ENCODE measurements at places on chromosomes 2 and 18. TPM values are rescaled to one million over a fixed set of nuclear protein-coding genes. Genes with fewer than 3 reads are reported as not detected.

GRCh38 chr2:237097911-237098702, 12.4 kb downstream of the COPS8 start:
- no peak overlapping the region for H3K4me3 ChIP-seq
- no peaks in the 10 kb centered on the region for H3K27me3 ChIP-seq
- peaks cover 88% of the 10 kb centered on the region for H3K36me3 ChIP-seq

The GATA6 gene
- total RNA-seq = 3.5 TPM

GRCh38 chr2:202705446-202706020, 70.8 kb downstream of the FAM117B start:
- no peak overlapping the region for H3K27ac ChIP-seq
- no peaks in the 10 kb centered on the region for H3K36me3 ChIP-seq
- DNase-seq = no peak
- H3K4me1 ChIP-seq = no peaks in the 10 kb centered on the region
- H3K27me3 ChIP-seq = no peaks in the 10 kb centered on the region
- no peak overlapping the region for H3K4me3 ChIP-seq

The DYSF gene
- total RNA-seq = 49.6 TPM

GRCh38 chr2:236618370-236618769, 48.7 kb downstream of the ACKR3 start:
- H3K4me1 ChIP-seq = no peaks in the 10 kb centered on the region
- DNase-seq = no peak
- H3K27me3 ChIP-seq = no peaks in the 10 kb centered on the region

- H3K4me3 ChIP-seq = no peak overlapping the region
- no peaks in the 10 kb centered on the region for H3K4me1 ChIP-seq
- no peaks in the 10 kb centered on the region for H3K36me3 ChIP-seq
- H3K27ac ChIP-seq = no peak overlapping the region
Measured at GRCh38 chr18:74876630-74877243, 279.1 kb downstream of the ZNF407 start.

DNA sequence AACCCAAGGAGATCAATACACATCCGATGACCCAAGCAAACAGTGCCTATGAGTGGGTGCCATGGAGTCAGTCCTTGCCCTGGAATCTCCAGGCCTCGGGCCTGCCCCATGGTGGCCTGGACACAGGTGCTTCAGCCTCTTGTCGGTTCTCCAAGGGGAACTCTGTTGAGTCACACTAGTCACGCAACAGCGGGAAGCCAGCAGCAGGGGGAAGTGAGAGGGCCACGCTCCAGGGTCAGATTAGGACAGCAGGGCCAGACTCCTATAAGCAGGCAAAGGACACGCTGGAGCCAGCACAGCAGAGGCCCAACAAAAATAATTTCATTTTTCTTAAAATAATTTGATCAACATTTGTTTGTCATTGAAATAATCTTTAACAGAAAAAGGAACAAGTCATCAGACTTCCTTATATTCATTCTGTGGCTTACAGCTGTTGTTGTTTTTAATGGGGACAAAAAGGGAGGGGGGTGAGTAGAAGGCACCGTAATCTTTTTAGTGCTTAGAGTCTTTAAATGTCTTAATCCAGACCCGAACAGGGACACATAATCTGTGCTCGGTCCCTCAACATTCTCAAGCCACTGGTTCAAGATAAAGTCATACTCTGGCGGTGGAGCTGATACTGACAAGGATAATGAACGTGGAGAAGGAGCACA, 16.4 kb upstream of the ARMC9 start:
- no peaks in the 10 kb centered on the region for H3K36me3 ChIP-seq
- no peaks in the 10 kb centered on the region for H3K27me3 ChIP-seq
- H3K4me3 ChIP-seq = no peak overlapping the region
- H3K4me1 ChIP-seq = no peaks in the 10 kb centered on the region
- peak overlapping the region; percentile 1 for H3K27ac ChIP-seq
- peak; percentile 81 for DNase-seq

- H3K4me3 ChIP-seq = no peak overlapping the region
- peaks cover 29% of the 10 kb centered on the region for H3K36me3 ChIP-seq
- H3K4me1 ChIP-seq = no peaks in the 10 kb centered on the region
- H3K27me3 ChIP-seq = no peaks in the 10 kb centered on the region
Measured at GRCh38 chr18:8381821-8382459, 227.3 kb upstream of the RAB12 start.

GRCh38 chr2:55590810-55591440, 26.5 kb downstream of the PPP4R3B start:
- no peak for DNase-seq
- H3K4me3 ChIP-seq = no peak overlapping the region
- no peak overlapping the region for H3K27ac ChIP-seq
- no peaks in the 10 kb centered on the region for H3K27me3 ChIP-seq
- H3K4me1 ChIP-seq = no peaks in the 10 kb centered on the region

DNA sequence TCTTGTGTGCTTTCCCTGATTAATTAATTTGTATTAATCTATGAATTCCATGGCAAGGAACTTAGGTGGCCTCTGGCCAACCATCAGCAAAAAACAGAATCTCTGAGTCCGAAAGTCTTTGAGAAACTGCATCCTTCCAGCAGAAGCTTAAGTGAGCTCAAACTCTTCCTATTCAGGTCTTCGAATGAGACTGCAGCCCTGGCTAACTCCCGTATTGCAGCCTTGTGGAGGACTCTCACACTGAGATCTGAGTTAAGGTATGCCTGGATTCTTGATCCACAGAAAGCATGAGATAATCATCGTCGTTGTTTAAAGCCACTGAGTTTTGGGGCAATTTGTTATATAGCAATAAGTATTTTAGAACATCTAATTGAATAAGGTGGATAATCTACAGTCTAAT, 1143.9 kb upstream of the NXPH2 start:
- no peaks in the 10 kb centered on the region for H3K36me3 ChIP-seq
- DNase-seq = no peak
- H3K4me1 ChIP-seq = no peaks in the 10 kb centered on the region
- H3K4me3 ChIP-seq = no peak overlapping the region
- no peaks in the 10 kb centered on the region for H3K27me3 ChIP-seq
- H3K27ac ChIP-seq = no peak overlapping the region

DNA sequence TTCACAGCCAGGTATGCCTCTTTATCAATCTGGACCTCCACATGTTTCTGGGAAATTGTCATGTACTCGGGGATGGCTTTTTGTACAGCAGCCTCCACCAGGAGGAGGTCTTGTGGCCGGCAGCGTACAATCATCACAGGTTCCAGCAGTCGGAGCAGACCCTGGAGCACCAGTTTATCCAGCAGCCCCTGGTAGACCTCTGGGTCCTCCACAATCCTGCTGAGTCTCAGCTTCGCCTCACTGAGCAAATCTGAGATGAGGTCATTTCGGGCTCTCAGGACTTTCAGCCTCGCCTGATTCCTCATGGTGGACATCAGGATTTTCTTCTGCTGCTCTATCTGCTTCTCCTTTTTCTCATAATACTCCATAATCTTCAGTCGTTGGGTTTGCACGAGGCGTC, 32.8 kb downstream of the TMEM247 start:
- H3K4me1 ChIP-seq = no peaks in the 10 kb centered on the region
- no peak overlapping the region for H3K4me3 ChIP-seq
- no peak overlapping the region for H3K27ac ChIP-seq
- no peaks in the 10 kb centered on the region for H3K27me3 ChIP-seq

DNA sequence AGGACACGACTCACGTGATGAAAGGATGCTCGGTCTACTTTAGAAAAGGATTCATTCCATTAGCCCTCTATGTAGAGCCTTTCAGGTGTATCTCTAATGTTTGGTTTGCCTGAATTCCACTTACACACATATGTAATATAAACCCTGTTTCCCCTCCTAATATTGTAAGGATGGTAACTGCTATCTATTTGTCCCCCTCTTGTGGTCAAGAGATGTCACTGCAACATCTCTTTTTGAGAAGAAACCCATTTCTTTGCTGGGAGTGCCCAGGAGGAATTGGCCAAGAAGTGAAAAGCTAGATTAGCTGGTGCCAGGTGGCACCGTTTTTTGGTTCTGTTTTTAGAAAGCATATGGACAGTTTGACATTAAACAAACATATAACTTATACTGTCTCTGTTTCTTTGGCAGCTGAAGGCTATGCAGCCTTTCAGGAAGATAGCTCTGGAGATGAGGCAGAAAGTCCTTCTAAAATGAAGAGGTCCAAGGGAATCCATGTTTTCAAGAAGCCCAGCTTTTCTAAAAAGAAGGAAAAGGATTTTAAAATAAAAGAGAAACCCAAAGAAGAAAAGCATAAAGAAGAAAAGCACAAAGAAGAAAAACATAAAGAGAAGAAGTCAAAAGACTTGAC, 41.2 kb downstream of the RALBP1 start:
- H3K27ac ChIP-seq = no peak overlapping the region
- H3K4me1 ChIP-seq = peaks cover 31% of the 10 kb centered on the region
- no peak for DNase-seq
- no peak overlapping the region for H3K4me3 ChIP-seq
- no peaks in the 10 kb centered on the region for H3K27me3 ChIP-seq

- H3K4me1 ChIP-seq = no peaks in the 10 kb centered on the region
- no peak overlapping the region for H3K4me3 ChIP-seq
- H3K27ac ChIP-seq = no peak overlapping the region
- H3K27me3 ChIP-seq = no peaks in the 10 kb centered on the region
- no peak for DNase-seq
Measured at GRCh38 chr2:157433394-157433793, 10.5 kb downstream of the CYTIP start.

DNA sequence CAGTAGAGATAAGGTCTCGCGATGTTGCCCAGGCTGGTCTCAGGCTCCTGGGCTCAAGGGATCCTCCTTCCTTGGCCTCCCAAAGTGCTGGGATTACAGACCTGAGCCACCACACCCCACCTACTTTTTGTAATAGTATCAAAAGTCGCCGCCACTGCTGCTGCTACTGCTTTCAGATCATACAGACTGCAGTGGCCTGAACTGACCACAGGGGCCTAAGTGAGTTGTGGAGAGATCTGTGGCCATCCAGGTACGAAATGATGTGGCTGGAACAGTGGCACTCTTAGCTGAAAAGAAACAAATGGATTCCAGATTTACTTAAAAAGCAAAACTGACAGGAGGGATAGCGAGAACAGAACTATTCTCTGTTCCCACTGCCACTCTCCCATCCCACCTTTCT, 32.9 kb upstream of the POMC start:
- H3K4me3 ChIP-seq = no peak overlapping the region
- H3K27me3 ChIP-seq = no peaks in the 10 kb centered on the region
- H3K36me3 ChIP-seq = no peaks in the 10 kb centered on the region
- no peaks in the 10 kb centered on the region for H3K4me1 ChIP-seq
- no peak for DNase-seq

- peak; percentile 14 for DNase-seq
- no peaks in the 10 kb centered on the region for H3K4me1 ChIP-seq
- no peaks in the 10 kb centered on the region for H3K36me3 ChIP-seq
- no peak overlapping the region for H3K4me3 ChIP-seq
- no peak overlapping the region for H3K27ac ChIP-seq
Measured at GRCh38 chr2:233831861-233832260, 22.5 kb downstream of the HJURP start.

DNA sequence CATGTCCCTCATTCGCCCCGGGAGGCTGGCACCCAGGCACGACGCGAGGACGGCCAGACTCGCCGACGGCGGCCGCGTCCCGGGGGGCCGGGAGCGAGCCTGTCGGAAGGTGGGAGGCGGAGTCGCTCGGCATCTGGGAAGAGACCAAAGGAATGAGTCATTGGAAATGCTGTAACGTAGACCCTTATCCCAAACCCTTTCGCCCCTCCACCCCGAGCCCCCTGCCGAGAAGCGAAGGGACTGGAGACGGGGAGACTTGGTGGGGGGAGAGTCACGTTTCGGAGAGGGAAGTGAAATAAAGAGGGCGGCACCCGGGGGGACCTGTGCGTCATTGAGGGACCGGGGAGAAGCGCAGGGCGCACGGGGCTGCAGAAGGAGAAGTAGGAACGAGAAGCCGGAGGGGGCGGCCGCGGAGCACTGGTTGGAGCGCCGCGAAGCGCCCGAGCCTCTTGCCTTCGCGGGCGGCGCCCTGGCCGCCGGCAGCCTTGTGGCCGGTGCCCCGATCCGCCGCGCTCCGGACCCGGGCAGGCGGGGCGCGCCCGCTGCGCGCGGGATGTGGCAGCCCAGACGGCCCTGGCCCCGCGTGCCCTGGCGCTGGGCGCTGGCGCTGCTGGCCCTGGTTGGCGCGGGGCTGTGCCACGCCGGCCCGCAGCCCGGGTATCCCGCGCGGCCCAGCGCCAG, at the start of gene EMILIN2:
EMILIN2 (plus strand) TSS at position 371 of the 681 bp plus-strand sequence; CDS start at position 554, 183 bp downstream.
- peaks cover 14% of the 10 kb centered on the region for H3K27me3 ChIP-seq
- no peaks in the 10 kb centered on the region for H3K36me3 ChIP-seq
- peaks cover 21% of the 10 kb centered on the region for H3K4me1 ChIP-seq
- H3K4me3 ChIP-seq = peak within 1 kb of the TSS; percentile 36

The ECEL1 gene
- total RNA-seq = 6.1 TPM

GRCh38 chr18:74333091-74333490, 17.5 kb downstream of the C18orf63 start:
- peaks cover 17% of the 10 kb centered on the region for H3K4me1 ChIP-seq
- no peaks in the 10 kb centered on the region for H3K36me3 ChIP-seq

The CCDC121 gene
- total RNA-seq = 8.0 TPM

The MYO7B gene
- 1.4 TPM for total RNA-seq

GRCh38 chr18:6497543-6497942, 82.8 kb upstream of the L3MBTL4 start:
- H3K36me3 ChIP-seq = no peaks in the 10 kb centered on the region
- H3K27ac ChIP-seq = no peak overlapping the region
- H3K27me3 ChIP-seq = no peaks in the 10 kb centered on the region

The TUBA4A gene
- 51.2 TPM for total RNA-seq

DNA sequence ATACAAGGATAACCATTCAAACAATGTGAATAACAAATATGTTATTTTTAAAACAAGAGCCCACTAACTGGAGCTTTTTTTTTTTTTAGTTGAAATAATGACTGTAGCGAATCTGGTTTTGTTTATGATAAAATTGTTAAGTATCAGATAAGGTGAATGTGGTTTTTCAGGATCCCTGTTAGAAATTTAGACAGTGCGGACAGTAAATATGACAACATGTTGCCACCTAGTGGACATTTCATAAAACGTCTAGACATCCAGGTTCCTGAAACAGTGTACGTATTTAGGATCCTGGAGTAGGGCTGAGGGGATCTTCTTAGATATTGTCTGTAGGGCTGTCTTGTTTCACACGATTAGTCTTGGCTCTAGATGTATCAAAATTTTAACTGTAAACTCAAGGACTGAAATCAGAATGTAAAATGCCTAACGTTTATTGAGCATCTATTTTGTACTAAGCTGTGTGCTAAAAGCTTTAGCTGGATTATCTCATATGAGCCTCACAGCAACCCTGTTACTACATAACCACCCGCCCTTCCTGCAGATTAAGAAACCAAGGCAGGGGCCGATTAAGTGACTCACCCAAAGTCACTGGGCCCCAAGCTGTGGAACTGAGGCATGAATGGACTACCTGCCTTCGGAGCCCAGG, 23.9 kb upstream of the CCDC68 start:
- no peak overlapping the region for H3K4me3 ChIP-seq
- no peak for DNase-seq
- no peaks in the 10 kb centered on the region for H3K4me1 ChIP-seq

The CDKL4 gene
- 0.82 TPM for total RNA-seq

GRCh38 chr2:240165034-240165433, 24.6 kb upstream of the OTOS start:
- no peak for DNase-seq
- no peaks in the 10 kb centered on the region for H3K27me3 ChIP-seq
- H3K27ac ChIP-seq = no peak overlapping the region
- no peaks in the 10 kb centered on the region for H3K36me3 ChIP-seq

The MATN3 gene
- 0.54 TPM for total RNA-seq

Measured in sigmoid colon (tissue), 7 donors.